ENCODE measurements at places on chromosomes 7 and 10. TPM values are rescaled to one million over a fixed set of nuclear protein-coding genes. Genes with fewer than 3 reads are reported as not detected.

Gene PAPOLB
- total RNA-seq = 0.29 TPM

Gene TRIL
- total RNA-seq = 12.8 TPM

Gene TUBB8
- not detected for total RNA-seq

Gene MUC12
- 0.29 TPM for total RNA-seq

Gene ZNF786
- total RNA-seq = 6.2 TPM

Gene GATA3
- total RNA-seq = 2.1 TPM

Gene VWDE
- 23.2 TPM for total RNA-seq

Gene CYP26C1
- not detected for total RNA-seq

Gene THSD7A
- 16.2 TPM for total RNA-seq

Gene NPC1L1
- not detected for total RNA-seq

Gene TRIM74
- 2.9 TPM for total RNA-seq

Gene RBM20
- 3.8 TPM for total RNA-seq

Gene CALCR
- total RNA-seq = 0.26 TPM

Gene KLF14
- total RNA-seq = not detected

Gene GRID2IP
- total RNA-seq = 0.21 TPM

Gene ERVW-1
- total RNA-seq = not detected

Gene CDNF
- 9.1 TPM for total RNA-seq

Gene KLF6
- total RNA-seq = 65.6 TPM

Gene TMEM213
- total RNA-seq = not detected

Gene NUTM2D
- 6.4 TPM for total RNA-seq

Gene EXOC4
- total RNA-seq = 126 TPM

Gene SH3PXD2A
- total RNA-seq = 63.7 TPM

Gene SPDYE16
- not detected for total RNA-seq

Gene AS3MT
- 0.51 TPM for total RNA-seq

Gene IGFBP3
- 345 TPM for total RNA-seq

Gene DYDC2
- total RNA-seq = 12.4 TPM

Gene DNTT
- not detected for total RNA-seq

Gene MBL2
- not detected for total RNA-seq

Gene CCDC7
- 103 TPM for total RNA-seq

Gene CASTOR2
- 10.7 TPM for total RNA-seq

Gene ASIC3
- total RNA-seq = not detected

Gene NYAP1
- total RNA-seq = 4.4 TPM

Gene PKD2L1
- total RNA-seq = not detected

Gene TMEM248
- 68.5 TPM for total RNA-seq

Gene ATRNL1
- total RNA-seq = 137 TPM

Gene HMX2
- not detected for total RNA-seq

Gene DGKI
- total RNA-seq = 1.0 TPM

Gene C10orf53
- not detected for total RNA-seq

Gene IL6
- 4.2 TPM for total RNA-seq

Gene MRLN
- not detected for total RNA-seq

Gene LIPF
- 0.88 TPM for total RNA-seq

Gene HDAC9
- 91.2 TPM for total RNA-seq

Gene H2AZ2
- total RNA-seq = 261 TPM

Gene TAS2R41
- total RNA-seq = 3.3 TPM

Gene ASB15
- not detected for total RNA-seq

Gene CELF2
- total RNA-seq = 59.2 TPM

Gene NKX1-2
- not detected for total RNA-seq

Gene RPEL1
- total RNA-seq = not detected

Gene SLIT1
- 0.49 TPM for total RNA-seq

Gene CDC14C
- total RNA-seq = not detected

Gene ZP3
- 1.9 TPM for total RNA-seq

Gene EIF4H
- 257 TPM for total RNA-seq

Gene TFR2
- total RNA-seq = not detected

All from uterus (tissue), 4 donors.